ENCODE measurements at places on chromosomes 7 and 10.
A peak's percentile ranks its signal among the peaks of the same experiment; 100 is the strongest.

DNA sequence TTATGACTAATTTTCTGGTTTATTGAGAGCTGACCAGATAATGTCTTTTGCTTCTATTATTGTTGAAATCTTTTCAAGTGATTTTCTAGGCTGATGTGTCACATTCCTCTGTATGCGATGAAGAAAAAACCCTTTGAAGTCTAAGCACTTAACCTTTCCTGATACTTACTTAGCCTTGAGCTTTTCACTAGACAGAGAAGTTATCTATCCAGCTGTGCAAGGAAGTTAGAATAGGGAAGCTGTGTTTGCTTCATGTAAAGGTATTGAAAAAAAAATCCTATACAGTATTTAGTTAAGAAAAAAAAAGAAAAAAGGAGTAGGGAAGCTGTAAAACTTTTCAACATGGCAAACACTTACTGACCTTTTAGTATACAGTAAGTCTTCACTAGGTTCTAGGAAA lies 117.6 kb upstream of the DNAJB12 start:
- DNase-seq = no peak

- DNase-seq = no peak
These were observed 19.5 kb upstream of the HERPUD2 start for GRCh38 chr7:35714407-35714806.

- no peak for DNase-seq
These were observed 187.4 kb upstream of the NRP1 start for GRCh38 chr10:33521904-33522303.

DNA sequence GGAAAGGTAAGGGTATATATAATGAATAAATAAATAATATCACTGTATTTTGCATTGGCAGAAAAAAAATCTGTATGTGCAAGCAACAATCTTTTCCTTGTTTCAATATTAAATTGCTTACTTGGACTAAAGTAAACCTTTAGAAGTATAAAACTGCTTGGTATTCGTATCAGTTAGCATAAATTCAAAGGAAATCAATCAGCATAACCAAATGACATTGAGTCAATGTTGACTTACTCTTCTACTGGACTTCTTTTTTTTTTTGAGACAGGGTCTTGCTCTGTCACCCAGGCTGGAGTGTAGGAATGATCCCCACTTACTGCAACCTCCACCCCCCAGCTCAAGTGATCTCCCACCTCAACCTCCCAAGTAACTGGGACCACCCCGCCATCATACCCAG lies 42.3 kb upstream of the KMT2C start:
- DNase-seq = no peak

GRCh38 chr7:97025983-97026714 lies 1.5 kb upstream of the DLX5 start:
- no peak for DNase-seq

DNA sequence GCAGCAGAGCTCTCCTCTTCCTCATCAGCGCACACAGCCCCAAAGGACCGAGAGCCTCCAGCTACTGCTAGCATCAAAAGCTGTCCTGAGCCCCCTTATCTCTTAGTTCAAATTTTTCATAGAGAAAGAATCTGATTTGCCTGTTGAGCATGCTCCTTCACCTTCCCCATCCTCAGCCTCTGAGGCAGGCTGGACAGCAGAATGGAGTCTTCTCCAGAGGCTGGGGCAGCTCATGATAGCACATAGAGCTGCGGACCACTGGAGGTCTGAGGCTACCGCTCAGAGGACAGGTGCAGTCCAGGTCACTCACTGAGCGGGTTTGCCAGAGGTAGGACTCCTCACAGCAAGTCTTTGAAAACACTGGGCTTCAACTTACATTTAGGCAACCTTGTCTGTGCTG lies 72.8 kb upstream of the GRB10 start:
- DNase-seq = no peak

- DNase-seq = no peak
These were observed 76.6 kb upstream of the TNRC18 start for GRCh38 chr7:5500056-5500776.

DNA sequence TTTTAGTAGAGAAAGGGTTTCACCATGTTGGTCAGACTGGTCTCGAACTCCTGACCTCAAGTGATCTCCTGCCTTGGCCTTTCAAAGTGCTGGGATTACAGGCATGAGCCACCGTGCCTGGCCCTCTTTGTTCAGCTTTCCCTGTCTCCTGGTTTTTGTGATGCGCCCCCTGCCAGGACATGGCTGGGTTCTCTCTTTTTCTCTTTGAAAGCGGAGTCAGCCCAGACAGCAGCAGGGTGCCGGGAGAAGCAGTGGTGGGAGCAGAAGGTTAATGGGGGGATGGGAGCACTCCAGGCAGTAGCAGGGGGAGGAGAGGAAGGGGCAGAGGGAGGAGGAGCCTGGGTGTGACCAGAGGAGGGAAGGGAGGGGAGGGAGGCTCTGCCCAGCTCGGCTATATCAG lies 1.8 kb downstream of the MUC3A start:
- DNase-seq = no peak

GRCh38 chr7:29322023-29322712 lies 127.6 kb downstream of the CHN2 start:
- DNase-seq = no peak

GRCh38 chr10:49080965-49081364 lies 34.4 kb downstream of the VSTM4 start:
- DNase-seq = no peak

- no peak for DNase-seq
These were observed 889.3 kb upstream of the CELF2 start for GRCh38 chr10:10128387-10128786.

GRCh38 chr7:117824592-117824991 lies 48.6 kb downstream of the CTTNBP2 start:
- no peak for DNase-seq

DNA sequence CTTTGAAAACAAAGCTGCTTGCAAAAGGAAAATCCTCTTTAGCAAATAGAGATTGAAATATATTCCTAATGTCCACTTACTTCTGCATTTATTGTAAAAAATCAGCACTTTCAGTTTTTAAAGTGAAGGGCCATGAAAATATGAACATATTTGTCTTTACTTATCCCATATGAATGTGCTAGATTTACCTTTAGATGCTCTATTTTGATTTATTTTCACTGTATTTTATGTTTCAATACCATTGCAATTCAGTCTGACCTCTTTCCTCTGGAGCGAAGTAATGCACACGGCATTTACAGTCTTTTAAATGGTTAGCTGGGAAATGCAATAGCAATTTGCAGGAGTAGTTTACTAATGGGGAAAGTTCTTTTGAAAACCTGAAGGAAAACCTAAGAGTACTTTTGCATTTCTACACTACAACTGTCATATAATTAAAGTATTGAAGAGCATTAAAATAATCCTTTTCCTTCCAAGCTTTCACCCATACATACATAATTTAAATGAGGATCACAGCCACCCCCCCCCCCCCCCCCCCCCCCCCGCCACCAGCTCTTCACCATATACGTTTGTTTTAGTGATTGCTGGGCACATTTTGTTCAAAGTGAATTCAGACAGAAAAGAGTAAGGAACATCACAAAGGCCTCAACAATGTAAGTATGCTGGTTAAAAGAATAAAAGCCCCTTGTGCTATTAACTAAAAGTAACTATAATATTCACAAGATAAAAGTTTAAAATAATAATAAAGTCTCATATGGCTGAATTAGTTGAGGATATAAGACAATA lies 3.5 kb downstream of the SKIDA1 start:
- no peak for DNase-seq

GRCh38 chr10:93462881-93463280 lies 19.3 kb downstream of the MYOF start:
- DNase-seq = no peak

DNA sequence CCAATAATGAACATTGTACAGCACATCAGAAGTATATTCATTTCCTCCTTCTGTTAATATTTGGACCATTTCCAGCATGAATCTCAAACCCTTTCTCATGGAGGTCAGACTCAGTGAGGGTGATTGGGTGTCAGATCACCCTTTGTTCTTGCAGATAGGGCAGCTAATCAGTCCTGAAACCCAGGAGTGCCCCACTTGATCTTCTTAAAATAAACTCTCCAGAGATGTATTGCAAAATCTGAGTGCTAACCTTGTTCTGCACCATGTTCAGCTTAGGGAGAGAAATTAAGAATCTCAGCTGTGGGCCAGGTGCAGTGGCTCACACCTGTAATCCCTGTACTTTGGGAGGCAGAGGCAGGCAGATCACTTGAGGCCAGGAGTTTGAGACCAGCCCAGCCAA lies 869.4 kb downstream of the TYW1 start:
- no peak for DNase-seq

DNA sequence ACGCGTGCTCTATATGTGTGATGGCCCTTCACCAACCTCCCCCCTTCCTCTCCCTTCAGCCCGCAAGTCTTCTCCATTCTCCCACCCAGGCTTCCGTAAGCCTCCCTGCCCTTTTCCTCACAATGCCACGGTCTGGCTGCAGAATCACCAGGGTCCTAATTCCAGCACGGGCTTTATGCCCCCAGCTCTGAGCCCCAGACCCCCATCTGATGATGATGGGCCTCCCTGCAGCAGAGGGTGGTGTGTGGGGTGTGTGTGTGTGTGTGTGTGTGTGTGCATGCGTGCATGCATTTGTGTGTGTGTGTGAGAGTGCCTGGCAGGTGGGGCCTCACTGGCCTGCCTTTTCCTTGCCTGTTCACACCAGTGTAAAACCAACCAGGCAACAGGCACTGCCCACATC lies 109.9 kb downstream of the OAT start:
- no peak for DNase-seq

DNA sequence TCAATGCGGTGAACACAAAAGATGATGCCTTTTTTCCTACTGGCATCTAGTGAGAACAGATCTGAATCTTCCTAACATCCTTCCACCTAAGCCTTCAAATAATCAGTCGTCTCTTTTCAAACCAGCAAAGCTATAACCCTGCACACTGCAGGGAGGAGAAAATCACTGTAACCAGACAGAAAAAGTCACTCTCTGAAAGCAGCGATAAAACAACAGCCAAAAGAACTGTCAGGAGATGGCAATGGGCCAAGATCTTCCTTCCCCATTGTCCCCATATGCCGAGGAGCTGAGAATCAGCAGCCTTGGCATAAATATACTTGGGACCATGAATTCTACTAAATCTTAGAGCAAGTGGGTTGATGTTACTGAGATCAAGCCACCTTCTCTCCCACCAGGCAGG lies 13.1 kb downstream of the FZD9 start:
- DNase-seq = no peak

GRCh38 chr7:81674431-81674830 lies 95.4 kb downstream of the HGF start:
- no peak for DNase-seq

- no peak for DNase-seq
These were observed 543.3 kb downstream of the CALN1 start for GRCh38 chr7:71868797-71869196.

GRCh38 chr7:151265351-151265931 lies 16.9 kb upstream of the SMARCD3 start:
- DNase-seq = no peak

DNA sequence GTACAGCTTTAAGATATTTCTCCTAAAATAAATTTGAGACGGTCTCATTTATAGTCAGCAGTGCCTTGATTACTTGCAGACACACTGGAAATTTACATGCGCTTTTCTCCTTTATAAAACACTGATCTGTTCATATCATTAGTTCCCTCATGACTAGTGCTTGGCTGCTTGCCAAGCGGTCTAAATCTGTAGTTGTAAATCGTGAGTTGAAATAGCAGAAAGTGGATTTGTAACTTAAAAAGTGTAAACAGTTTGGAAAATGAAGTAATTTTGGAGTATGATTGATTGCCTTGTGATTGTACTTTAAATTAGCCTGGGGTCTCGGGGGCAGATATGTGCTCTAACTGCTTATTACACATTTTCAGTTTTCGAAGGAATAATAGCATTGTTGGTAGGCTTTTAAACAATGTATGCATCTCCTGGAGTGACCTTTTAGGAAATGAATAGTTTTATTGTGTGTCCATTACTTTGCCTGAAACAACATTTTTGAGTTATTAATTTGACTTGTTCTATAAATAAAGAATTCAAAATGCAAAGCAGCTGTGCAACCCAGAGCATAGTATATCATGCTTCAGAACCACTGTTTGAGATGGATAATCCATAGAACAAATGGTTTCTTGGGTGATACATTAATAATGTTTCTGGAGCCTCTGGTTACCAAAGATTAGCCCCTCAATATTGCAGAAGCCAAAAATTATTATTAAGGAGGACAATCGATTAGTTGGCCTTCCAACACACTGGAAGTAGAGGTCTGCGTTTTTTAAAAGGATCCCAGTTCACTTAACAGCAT lies 73.3 kb downstream of the ARID5B start:
- DNase-seq = peak; percentile 3

DNA sequence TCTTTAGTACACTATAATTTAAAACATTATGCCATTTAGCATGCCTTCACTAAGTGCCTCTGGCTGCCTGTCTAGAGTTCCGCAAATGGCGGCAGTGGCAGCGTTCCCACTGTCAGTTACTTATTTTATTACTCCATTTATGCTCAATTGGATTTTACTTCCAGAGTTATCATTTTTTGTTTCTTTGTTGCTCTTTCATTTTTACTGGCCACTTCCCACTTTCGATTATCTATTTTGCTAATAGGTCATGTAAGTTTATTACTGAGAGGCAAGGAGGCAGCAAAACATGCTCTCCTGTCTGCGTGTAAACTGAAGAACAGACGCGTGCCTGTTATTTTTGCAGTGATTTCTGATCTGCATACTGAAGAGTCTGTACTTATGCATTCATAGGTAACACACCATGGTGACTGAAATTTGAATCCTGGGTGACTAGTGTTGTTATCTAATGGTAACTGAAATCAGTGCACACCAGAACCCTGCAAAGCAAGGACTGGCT lies 23.1 kb downstream of the KDM7A start:
- DNase-seq = no peak

DNA sequence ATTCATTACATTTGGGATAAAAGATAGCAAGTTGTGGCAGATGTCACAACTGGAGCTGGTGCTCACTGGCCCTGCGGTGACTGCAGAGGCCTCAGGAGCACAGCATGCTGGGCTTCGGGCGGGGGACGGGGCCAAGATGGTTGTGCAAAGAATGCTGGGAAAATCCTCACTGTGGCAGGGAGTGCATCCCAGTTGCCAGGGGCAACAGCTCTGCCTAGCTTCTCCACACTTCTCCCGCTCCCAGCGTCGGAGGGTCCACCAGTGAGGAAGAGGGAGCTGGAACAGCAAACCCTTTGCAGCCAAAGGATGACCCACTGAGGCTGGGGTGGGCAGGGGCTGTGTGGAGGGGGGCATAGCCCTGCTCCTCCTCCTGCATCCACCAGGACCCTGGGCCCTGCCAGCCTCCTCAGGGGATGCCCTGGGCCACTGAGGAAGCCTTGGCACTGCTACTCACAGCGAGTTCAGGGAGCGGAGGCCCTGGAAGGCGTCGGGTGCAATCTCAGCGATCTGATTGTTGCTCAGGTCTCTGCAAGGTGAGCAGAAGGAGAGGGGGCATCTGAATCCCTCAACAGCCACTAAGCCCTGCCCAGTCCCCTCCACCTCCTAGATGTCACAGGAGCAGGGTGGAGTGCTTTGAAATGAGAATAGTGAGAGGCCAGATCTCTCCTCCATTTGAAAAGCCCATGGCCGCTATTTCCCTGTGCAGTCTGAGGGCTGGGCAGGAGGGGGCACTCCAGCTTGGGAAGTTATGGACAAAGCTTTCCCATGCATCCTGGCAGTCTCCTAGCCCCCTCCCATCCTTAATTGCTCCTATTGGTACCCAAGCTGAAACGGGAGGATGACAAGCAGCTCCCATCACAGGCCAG lies 126.5 kb downstream of the SLIT1 start:
- no peak for DNase-seq
